Upper lobe of right lung (tissue), 1 donor: ENCODE measurements at places on chromosomes 16 and 17.

DNA sequence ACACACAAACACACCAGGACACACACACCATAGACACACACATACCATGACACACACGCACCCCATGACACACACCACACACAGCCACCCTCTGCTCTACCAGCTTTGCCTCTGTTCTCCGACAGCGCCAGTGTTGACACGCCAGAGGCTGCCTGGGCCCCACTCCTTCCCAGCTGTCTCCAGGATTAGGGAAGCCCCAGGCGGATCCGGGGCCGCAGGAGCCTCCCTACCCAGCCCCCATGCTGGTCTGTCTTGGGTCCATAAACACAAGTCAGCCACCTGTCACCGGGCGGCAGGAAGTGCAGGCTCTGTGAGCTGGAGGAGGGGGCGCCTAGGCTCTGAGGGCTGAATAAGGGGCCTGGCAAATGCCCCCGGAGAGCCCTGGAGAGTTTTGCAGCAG, 10.5 kb downstream of the TBC1D16 start:
- DNase-seq: no peak

DNA sequence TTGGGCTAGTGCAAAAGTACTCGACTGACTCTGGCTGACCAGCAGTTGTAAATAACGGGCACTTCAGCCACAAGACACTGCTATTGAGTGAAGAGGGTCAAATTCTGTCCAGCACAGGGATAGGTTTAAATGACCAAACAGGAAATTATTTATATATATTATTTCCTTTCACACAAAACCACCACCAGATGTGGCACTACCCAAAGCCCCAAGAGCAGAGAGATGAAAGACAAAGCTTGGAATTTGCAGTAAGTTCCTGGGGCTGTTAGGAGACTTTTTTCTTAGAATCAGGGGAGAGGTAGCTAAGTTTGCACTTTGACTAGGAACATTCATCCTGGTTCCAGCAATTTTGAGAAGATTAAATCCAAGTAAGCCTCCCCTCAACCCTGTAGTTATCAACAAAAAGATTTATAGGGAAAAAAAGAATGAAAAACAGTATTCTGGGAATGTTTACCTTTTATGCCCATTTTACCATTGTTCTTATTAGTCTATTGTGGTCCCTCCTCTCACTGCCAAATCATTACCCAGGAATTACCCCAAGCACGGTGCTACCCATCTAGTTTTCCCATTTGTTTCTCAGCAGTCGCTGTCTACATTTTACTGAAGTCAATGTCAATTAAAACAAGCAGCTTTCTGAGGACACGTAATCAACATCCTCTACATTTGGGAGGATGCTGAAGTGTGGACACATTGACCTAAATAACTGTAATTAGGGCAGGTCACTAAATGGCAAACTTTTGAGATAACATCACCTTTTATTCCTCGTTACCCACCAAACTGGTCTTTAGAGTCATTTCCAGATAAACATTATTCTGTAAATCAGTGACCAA, 43.5 kb downstream of the GRB7 start:
- DNase-seq: no peak

DNA sequence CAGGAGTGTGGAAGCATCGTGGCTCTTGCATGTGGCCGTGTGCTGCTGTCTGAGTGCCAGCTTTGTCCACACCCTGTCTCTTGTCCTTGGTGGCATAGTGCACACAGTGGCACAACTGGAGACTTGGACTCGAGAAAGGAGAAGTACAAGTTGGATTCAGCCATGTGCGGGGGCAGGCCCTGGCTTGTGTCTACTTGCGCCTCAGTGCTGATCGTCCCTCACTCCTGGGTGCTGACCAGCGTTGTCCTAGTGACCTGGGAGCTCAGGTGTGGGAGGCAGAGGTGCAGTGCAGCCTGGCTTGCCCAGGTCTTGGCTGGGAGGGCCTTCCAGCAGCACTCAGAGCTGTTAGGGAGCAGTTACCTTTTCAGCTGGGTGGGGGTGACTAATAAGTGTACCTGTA, 20.6 kb downstream of the MPRIP start:
- peak; percentile 80 for DNase-seq

- DNase-seq: no peak
Observed at GRCh38 chr17:62000186-62000585, 64.9 kb downstream of the MED13 start.

DNA sequence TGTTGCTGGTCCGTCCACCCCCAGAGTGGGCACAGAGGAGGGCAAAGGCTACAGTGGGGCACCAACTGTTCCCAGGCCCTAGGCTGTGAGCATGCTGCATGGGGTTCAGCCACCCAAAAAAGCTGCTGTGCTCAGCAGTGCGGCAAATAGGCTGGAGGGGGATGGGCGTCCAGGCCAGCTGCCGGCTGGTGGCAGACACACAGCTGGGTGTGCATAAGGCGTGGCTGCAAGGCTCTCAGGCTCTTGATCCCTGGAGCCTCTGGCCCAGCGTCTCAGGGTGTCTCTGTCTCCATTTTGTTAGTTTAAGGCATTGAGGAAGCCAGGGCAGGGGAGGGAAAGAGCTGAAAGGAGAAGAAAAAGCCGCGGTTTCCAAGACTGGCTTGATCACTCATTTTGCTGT, 8.8 kb downstream of the RPL19 start:
- peak; percentile 78 for DNase-seq

DNA sequence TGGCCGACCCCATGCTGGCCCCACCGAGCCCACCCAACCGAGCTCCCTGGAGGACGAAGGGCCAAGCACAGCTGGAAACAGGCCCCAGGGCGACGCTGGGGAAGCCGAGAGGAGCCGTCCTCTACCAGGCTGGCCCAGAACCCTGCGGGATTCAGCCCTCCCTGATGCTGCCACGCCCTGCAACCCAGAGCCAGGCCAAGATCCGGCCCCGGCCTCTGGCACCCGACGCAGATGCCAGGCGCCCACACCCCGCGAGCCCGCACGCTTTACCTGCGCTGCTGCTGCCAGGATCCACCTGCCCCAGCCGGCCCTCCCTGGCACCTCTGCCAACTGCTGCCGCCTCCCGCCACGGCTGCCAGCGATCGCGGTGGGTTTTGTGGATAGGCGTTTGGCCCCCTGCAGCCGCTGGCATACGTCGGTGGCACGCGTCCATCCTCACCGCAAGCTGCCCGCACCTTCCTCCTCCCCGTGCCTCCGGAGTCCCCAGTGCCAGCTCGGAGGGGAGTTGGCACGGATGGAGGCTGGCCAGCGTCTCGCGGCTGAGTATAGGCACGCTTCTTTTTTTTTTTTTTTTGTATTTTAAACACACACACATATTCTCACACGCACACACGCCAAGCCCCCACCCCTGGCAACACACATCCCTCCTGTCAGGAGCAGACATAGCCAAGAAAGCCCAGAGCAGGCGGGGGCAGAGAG, 41.3 kb upstream of the ACSF3 start:
- DNase-seq: no peak
